ENCODE measurements at places on chromosomes 2 and 18.
A peak's percentile ranks its signal among the peaks of the same experiment; 100 is the strongest.

- DNase-seq: no peak
These were observed 398.8 kb upstream of the TRIB2 start for GRCh38 chr2:12317814-12318426.

DNA sequence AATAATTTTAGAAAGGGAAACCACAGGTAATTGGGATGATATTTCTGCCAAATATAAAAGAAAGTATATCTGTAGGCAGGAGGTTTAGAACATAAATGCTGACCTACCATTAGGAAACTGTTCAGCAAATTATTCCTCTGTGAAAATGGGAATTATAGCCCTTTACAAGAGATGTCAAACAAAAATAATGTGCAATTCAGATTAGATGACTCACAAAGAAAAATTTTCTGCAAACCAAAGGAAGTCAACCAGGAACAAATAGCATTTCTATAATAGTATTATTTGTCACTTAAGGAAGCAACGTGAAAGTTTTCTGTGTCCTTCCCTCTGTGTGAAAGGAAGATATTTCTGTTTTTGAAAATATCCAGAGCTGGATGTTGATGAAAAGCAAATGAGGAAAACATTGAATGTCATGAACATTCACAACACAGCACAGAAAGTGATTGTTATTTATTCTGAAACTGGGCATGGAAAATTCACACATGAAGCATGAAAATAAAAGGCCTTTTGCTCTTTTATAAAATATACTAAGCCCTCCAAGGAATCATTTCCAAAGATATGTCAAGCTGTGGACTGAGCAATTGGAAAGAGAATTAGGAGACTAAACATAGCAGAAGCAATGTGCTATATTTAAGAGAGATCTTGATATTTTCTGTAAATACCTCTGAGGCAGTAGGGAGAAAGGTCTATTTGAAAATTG lies 57.9 kb upstream of the SPHKAP start:
- no peak for DNase-seq

- DNase-seq: no peak
These were observed 96.8 kb downstream of the STPG4 start for GRCh38 chr2:47058003-47058931.

DNA sequence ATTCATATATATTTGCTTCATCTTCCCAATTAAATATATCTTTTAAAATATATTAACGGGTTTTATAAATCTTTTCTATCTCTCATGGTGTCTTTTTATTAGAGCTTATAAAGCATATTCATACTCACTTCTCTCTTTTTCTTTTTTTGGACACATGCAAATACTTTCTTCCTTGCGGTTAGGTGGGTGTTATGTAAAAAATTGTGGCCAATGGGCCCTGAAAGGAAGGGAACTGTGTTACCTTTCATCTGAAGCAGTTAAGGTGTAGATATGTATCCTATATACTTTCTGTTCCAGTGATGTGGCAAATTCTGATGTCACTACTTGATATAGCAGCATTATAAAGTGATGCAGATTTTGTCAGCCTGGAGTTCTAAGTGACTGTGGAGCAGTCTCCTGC lies 714.5 kb downstream of the PLCL1 start:
- DNase-seq: no peak

GRCh38 chr2:165064743-165065142 lies 109.4 kb upstream of the SLC38A11 start:
- DNase-seq: no peak

DNA sequence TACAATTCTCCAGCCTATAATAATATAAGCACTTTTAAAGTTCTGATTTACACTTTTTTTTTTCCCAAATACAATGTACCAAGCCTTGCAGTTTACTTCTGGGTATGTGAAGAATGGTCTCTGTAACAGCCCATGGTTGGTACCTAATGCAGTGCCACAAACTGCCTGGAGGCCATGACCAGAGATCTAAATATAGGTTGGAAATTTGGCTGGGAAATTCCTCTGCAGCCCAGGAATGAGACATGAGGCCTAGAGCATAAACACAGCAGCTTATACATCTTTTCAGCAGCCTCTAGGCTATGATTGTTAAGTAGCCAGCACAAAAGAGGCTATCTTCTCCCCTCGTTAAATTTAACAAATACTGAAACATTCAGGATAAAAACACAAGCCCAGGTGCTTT lies 432.0 kb upstream of the FAM98A start:
- no peak for DNase-seq

GRCh38 chr2:68452158-68452900 lies 14.8 kb downstream of the FBXO48 start:
- DNase-seq: no peak

DNA sequence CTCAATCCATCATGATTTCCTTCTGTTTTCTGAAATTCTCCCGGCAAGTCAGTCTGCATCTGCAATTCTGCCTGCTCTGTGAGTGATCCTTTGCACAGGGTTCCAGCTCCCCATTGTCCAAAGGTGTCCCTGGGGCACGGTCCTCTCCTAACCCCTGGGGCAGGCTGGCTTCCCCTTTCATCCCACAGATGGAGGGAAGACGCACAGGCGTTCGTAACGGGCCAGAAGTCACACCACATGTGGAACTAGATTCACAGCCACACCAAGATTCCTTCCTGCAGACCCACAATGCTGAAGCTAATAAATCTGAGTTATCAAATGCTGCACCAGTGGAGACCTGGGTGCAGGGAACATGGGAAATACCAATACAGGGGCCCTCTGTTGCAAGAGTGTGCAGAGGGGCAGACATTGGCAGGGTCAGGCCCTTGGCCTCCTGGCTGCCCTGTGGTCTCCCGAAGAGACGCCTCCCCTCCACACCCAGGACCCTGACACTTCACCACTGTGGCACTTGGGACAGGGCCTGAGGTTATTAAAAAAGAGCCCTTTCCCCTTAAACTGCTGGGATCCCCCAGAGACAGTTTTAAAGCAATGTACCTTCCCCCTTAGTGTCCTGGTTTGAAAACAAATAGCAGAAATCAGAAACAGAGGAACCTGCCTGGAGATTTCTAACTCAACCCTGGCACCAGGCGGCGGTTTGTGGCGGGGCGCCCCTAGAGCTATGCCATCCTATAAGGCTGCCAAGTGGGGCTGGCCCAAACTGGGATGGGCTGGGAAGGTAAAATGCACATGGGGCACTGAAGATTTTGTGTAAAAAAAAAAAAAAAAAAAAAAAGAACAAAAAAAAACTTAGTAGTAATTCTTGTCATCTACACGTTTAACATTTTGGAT lies 15.4 kb downstream of the ZNF516 start:
- DNase-seq: no peak

- DNase-seq: peak; percentile 58
These were observed at the start of gene ZNF396 for GRCh38 chr18:35376742-35377695. Gene ZNF396, minus strand, starts transcription at chr18:35377337. Its CDS starts 3,045 bp downstream, at chr18:35374292.

DNA sequence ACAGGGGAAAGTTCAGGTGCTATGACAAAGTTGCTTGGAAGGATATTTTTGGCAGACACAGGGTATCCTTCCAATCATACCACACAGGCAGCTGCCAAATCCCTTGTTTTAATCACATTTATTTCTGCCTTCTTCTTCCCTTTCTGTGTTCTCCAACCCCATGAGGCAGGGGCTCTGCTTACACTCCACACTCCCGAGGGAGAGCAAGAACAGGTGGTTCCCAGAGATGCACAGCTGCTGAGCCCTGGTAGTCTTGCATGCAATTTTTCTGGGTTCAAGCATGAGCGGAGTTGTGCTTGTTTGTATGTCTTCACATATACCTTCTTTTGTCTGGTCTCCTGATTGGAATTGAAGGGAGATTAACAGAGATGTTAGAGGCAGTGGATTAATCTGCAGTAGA lies 251.7 kb upstream of the ST6GAL2 start:
- DNase-seq: no peak

DNA sequence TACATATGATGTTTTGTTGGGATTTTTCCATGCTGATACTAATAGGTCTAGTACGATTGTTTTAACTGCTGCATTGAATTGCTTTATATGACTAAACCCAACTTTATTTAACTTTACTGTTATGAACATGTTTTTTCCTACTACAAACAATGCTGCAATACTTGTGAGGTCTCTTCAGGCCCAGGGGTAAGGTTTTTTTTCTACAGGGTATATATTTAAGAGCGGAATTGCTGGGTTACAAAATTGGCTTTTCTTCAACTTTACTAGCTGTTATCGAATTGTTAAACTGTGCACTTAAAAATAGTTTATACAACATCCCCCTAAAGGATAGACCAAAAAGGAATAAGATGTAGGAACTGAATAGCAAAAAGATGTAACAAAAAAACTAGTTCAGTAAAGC lies 78.5 kb upstream of the TMEM178A start:
- no peak for DNase-seq

DNA sequence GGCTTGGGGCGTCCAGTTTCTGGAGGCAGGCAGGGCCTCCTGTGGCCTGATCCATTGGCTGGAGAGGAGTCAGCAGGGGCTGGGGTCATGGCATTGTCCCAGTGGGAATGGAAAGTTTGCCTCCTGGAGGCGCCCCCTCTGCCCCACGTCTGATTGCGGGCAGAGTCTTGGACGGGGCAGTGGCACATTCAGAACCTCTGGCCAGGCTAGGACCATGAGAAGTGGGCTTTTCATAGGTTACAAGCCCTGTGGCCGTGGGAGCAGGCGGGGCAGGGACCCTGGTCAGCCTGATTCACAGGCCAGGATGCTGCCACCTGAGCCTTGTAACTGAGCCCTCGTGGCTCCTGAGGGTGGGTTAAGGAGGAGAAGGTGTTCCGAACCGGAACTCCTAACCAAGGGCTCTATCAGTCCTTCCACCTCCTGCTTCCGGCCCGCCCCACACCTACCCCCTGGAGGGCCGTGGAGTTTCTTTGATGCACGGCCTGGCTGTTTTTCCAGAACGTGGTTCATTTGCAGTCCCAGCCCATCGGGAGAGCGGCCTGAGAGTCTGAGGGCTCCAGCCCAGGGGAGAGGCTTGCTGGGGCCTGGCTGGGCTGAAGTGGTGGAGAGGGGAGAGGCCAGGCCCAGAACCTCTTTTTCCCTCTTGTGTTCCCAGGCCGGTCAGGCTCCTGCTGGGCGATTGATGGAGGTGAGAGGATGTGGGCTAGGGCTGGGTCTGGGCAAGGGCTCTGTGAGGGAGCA lies 43.9 kb upstream of the PLB1 start:
- no peak for DNase-seq

DNA sequence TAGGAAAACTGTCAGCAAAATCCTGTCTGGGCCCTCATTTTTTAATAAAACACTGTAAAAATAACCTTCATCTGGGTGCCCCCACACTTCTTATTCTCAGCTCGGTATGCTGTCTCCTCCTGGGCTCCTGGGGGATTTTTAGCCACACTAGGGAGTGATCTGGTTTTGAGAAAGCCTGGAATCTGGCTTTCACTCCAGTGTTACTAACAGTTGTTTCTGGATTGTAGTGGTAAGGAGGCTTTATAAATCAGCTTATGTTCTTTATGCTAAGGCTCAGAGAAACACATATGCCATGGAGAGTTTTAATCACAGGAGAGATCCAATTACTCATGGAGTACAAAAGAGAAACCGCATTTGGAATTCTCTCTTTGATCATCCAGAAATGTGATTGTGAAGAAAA lies 744.3 kb upstream of the SOX11 start:
- DNase-seq: no peak

- no peak for DNase-seq
These were observed 1.2 kb downstream of the EPB41L3 start for GRCh38 chr18:5542515-5543035.

- DNase-seq: no peak
These were observed 55.4 kb downstream of the COLEC12 start for GRCh38 chr18:445055-445454.

- no peak for DNase-seq
These were observed 73.2 kb downstream of the ZNF532 start for GRCh38 chr18:58937887-58938267.

GRCh38 chr2:227460833-227461232 lies 11.1 kb upstream of the AGFG1 start:
- no peak for DNase-seq

GRCh38 chr18:8020132-8020846 lies 453.2 kb downstream of the PTPRM start:
- no peak for DNase-seq

- no peak for DNase-seq
These were observed 6.4 kb upstream of the FHL2 start for GRCh38 chr2:105405291-105405690.

DNA sequence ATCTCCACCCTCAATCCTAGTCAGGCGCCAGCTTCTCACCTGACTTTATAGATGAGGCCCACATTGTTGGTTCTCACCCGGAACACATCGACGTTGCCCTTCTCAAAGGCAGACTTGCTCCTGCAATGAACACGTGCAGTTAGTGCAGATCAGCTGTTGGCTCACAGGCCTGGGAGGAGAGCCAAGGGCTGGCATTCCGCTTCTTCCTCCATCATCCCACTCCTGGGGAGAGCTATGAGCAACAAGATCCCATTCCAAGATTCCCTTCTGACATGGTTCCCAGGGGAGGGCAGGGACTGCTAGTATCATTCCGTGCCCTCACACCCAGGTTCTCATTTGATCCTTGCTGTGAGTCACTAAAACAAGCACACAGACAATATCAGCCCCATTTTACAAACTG lies 15.1 kb downstream of the LOXHD1 start:
- DNase-seq: no peak

DNA sequence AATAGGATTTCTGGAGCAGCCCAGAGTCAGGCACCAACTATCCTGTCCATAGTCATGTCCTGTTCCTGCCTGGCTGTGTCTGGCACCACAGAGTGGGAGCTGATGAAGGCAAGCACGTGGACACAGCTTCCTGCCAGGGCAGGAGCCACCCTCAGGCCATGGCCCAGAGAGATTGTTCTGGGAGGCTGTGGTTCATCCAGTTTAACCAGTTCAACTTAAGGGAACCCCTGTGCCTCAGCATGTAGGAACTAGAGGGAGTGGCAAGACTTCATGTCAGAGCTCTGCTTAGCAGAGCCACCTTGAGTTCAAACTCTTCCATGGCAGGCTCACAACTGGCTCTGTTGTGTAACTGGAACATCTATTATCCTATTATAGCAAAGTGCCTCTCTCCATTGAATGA lies 73.2 kb upstream of the NCKAP5 start:
- no peak for DNase-seq

DNA sequence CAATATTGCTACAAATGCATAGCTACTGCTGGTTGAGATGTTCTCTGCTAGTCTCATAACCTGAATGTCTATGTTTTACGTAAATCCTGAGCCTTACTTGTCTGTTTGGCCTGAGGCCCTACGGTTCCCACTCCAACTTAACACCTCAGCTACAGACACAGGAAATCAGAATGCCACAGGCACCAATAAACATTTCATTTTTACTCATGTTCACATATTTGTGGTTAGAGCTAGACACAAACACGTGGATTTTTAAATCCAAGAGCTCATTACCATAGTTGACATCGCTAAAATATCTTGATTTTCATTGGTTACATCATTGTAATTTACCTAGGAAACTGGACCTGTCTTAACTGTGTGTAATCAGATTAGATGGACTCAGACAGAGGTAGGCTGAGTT lies 263.8 kb upstream of the CDH19 start:
- no peak for DNase-seq

GRCh38 chr2:201854841-201855240 lies 48.5 kb downstream of the CDK15 start:
- DNase-seq: no peak

DNA sequence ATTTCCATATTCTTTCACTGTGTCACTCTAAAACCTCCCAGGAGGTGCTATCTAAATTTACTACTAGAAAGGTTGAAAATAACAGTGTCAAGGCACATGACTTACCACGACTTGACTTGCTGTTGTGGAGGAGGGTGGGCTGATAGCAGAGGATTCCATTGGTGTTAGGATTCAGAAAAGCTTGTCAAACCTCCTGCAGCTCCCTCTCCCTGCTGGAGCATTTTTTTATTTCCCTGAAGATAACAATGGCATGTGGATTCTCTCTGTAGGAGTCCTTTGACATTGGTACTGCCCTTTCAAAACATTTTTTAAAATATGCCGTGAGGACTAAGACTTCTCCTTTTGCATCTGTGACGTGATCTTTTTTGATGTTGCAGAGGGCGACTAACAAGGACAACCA lies 696.9 kb upstream of the GYPC start:
- DNase-seq: no peak
